ENCODE measurements at places on chromosomes 2 and 18. TPM values are rescaled to one million over a fixed set of nuclear protein-coding genes. Genes with fewer than 3 reads are reported as not detected.

Gene ICA1L
- total RNA-seq = 1.8 TPM

GRCh38 chr2:62304429-62305417 is 108.8 kb downstream of the B3GNT2 start:
- peak; percentile 94 for DNase-seq

DNA sequence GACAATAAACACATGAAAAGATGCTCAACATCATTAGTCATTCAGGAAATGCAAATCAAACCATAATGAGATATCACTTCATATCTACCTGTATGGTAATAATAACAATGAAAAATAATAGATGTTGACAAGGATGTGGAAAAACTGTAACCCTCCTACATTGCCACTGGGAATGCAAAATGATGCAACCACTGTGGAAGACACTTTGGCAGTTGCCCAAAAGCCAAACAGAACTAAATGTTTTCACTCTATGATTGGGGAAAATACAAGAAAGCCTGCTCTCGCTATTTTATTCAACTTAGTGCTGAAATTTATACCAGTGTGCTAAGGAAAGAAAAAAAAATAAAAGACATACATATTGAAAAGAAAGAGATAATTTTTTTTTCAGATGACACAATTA is 934.5 kb downstream of the CNTNAP5 start:
- no peak for DNase-seq

GRCh38 chr2:32860385-32860784 is 86.4 kb upstream of the LTBP1 start:
- DNase-seq = no peak

- DNase-seq = no peak
Observed at GRCh38 chr2:205323929-205324328, 358.4 kb upstream of the NRP2 start.

DNA sequence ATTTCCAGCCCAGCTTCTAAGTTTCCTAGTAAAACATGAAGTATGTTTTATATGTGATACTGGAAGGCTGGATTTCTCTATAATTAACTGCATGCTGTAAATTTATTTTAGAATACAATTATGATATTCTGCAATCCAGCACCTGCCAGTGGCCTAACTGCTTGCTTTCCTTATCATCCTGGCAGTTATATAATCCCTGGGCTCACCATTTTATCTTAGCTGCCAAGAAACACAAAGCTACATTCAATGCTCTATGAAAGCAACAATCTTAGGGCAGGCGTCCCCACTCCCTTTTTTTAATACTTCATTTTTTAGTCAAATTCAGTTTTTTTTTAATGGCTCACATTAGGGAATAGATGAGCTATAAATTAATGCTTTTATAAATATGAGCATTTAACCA is 38.4 kb upstream of the UBXN4 start:
- no peak for DNase-seq

Gene TDRD15
- total RNA-seq = not detected

Gene PLGLB2
- 0.13 TPM for total RNA-seq

Gene MOGAT1
- total RNA-seq = not detected

DNA sequence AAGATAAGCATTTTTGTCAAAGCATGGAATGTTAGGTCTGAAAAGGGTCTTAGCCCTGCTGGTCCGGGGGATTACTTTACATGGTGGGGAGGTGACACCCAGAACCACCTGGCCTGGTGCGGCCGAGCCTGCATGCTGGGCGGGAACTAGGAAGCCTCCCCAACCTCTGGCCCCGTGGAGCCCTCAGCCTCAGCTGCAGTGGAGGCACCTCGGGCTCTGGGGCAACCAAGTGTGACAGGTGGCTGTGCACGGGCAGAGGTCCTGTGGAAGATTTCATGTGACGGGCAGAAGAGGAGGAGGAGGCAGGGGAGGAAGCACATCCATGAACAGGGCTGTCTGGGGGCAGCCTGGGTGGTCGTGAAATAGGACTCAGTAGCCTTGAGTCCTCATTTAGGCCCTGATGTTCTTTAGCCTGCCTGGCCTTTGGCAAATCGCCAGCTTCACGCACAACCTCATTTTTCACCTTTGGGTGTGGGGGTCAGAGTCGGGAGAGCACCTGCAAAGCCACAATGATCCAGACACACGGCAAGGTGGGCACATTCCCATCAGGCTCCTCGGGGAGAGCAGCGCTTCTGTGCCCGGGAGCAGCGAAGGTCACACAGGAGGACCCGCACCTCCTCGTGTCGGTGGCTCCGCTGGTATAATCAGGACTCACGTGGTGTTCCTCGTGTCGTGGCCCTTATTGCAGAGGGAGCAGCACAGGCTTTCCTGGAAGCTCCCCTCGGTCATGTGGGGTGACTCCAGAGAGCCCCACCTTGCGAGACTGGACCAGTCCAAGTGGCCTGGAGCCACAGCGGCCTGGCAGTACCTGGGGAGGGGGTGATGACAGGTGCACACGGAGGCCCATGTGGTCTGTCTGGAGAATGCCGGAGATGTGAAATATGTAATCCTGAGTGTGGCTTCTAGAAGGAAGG is 13.9 kb downstream of the CNDP2 start:
- DNase-seq = no peak

Gene OTOF
- 0.26 TPM for total RNA-seq

Gene TRAPPC12
- 51.0 TPM for total RNA-seq

DNA sequence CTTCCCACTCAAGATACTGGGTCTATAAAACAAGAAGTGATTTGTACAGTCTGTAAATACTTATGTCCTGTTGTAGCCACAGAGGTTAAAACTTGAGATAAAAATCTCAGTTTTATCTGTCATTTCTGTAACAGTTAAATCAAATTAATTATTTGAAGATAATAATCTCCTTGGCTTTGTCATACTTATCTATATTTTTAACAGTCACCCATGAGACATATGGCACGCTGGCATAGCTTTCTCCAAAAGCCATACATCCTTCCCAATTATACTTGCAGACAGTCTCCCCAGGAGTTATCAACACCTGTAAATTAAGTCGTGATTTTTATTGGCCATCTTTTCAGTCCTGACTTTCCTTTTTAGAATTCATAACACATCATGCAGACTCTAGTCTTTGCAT is 68.9 kb upstream of the UNC80 start:
- DNase-seq = no peak

Measured in pulmonary artery endothelial cell (primary cell).